ENCODE measurements at places on chromosomes 7 and 10.

GRCh38 chr7:48182718-48183369 lies 11.6 kb downstream of the ABCA13 start:
- no peak for DNase-seq

GRCh38 chr7:22481726-22482125 lies 18.3 kb downstream of the STEAP1B start:
- no peak for DNase-seq

- no peak for DNase-seq
Measured at GRCh38 chr7:118179191-118179590, 4.8 kb upstream of the LSM8 start.

DNA sequence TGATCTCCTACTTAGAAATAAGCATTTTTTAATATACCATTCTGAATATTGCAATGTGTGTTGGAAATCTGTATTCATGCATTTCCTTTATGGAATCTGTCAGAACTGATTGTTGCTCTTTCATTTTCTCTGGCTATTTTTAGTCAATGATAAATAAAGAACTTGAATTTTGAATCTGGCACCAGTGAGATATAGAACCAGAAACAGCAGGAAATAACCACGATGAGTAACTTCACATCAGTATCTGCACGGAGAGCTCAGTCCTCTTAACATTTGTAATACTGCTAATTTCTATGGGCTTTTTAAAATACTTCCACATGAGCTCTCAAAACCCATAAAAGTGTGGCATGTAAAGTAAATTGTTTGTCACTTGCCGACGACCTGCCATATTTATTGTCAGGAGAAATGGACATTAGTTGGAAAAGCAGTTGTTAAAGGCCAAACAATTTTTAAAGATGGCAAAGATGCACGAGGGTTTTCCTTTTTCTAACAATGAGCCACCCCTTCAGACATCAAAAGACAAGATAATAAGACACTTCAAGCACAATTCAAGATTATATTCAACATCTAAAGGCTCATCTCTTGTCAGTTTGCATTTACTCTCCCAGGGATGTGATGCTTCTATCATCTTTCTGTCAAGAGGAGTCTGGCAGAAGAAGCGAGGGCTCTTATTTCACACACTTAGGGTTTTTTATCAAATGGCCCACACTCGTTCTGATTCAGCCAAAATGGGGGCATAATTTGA lies 118.3 kb downstream of the POU6F2 start:
- no peak for DNase-seq

DNA sequence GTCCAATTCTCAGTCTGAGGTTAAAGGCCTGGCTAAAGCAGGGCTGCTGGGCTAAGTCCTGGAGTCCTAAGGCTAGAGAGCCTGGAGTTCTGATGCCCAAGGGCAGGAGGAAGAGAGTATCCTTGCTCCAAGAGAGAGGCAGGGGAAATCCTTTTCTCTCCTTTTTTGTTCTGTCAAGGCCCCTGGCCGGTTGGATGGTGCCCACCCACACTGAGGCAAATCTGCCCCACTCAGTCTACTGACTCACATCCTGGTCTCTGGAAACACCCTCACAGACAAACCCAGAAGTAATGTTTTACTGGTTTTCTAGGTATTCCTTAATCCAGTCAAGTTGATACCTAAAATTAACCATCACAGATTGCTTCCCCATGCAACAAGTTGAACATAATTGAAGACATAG lies 23.0 kb downstream of the ZNF518A start:
- no peak for DNase-seq

DNA sequence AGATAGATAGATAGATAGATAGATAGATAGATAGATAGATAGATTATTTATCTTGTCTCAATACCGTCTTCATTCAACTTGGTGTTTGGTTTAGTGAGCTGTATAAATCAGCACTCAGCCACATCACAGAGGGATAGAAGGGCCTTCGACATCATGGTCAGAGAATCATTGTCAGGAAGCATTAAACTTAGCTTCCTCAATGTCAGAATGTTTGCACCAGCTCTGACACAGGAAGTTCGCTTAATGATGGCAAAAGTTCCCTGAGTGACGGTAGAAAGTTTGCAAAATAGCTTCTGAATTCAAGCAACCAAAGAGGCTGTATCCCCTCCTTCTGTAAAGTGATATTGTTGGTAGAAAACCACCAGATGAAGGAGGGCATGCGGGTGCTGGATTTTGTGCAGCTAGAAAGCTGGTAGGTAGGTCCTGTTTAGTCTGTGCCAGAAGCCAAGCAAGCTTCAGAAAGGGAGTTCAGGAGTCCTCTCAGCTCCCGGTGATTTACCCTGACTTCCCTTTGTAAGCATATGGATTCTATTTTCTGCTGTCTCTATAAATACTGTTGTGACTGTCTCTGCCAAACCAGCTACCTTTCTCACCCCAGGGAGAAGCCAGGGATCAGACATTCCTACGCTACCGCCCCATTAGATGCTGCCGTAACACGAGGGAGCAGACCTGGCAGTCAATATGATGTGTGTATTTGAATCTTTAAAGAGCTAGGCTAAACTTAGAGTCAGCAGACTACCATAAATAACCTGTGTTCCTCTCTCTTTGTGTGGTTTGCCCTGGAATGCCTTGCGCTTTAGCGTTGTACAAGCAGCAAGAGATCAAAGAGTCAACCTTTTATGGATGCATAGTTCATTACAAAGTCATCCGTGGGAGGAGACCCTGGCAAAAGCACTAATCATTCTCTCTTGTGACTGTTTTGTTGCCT lies 200.5 kb upstream of the KIAA1217 start:
- no peak for DNase-seq

DNA sequence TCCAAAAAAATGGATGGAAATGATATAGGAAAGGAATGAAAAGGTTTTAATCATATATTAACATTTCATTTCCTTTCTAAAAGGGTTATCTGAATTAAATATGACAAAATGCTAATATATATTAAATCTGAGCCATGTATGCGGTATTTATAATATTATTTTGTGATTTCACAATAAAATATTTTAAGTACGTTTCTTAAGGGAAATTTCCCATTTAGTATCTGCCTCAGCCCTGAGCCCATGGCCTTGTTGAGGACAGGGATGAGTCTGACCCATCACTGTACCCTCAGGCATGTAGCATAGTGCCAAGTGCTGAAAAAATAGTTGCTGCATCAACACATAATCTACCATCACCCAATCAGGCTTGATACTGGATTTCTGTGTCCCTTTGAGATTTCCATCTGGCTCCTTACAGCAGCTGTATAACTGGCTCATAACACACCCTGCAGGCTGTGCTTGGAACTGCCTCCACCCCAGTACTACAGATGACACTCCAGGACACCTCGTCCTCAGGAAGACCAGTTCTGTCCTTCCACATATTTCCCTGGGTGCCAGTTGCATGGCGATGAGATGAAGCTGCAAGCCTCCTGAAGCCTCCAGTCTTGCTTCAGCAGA lies 59.4 kb upstream of the ASAH2 start:
- peak; percentile 6 for DNase-seq

DNA sequence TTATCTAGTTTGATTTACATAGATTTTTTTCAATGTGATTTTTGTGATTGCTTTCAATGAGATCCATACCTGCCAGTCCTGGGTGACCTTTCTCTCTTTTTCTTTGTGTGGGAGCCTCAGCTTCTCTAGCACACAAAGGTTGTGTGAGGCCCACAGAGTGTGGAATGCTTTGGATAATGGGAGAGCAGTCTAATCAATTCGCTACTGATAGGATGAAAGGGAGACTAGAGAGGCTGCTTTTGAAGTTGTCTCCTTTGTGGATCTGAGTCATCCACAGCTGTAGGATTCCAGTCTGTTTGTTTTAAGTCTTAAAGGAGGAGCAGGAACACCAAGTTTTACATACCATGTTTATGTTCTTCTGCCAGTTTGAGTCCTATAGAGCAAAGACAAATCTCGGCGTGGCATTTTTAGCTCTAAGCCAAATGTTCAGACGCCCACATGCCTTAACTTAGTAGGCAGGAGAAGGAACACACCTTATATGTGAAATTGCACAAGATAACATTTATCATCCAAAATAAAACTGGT lies 330.0 kb downstream of the ARL4A start:
- no peak for DNase-seq

- DNase-seq: no peak
Measured at GRCh38 chr7:51011710-51012350, 229.1 kb upstream of the GRB10 start.

GRCh38 chr10:53005612-53006345 lies 233.2 kb upstream of the MBL2 start:
- no peak for DNase-seq

- no peak for DNase-seq
Measured at GRCh38 chr7:75579899-75580298, 87.8 kb downstream of the SPDYE5 start.

GRCh38 chr10:58384544-58384998 lies 639 bp upstream of the TFAM start:
- no peak for DNase-seq

GRCh38 chr10:86087716-86088115 lies 278.9 kb downstream of the GRID1 start:
- DNase-seq: no peak

- no peak for DNase-seq
Measured at GRCh38 chr7:12987238-12987637, 299.8 kb downstream of the ARL4A start.

- no peak for DNase-seq
Measured at GRCh38 chr7:55965805-55966421, 1.5 kb downstream of the NIPSNAP2 start.

DNA sequence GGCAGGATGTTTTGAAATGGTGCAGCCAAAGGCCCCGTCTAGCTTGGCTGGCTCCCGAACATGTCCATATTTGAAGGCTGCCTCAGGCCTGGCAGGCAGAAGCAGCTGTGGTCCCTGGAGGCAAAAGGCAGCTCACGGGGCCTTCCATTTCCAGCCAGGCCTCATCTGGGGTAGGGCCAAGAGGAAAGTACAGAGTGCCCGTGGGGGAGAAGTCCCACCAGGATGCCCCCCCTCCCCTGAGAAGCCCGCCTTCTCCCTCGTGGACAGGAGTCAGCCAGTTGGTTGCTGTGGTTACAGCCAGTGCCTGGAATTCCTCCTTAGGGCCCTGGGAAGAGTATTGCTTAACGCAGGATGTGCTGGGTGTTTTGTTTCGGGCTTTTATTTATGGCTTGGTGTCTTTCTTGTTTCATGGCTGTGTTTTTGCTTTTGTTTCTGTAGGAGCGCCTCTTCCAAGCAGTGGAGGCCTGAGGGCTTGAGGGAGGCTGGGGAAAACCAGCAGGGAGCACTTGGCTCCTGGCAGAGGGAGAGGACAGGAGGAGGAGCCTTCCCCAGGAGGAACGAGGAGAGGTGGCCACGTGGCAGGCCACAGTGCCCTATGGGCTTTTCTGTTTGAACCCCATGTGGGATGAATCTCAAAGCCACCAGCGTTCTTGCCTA lies 45.4 kb downstream of the CHST3 start:
- no peak for DNase-seq

GRCh38 chr10:15137036-15137359 lies 31.5 kb downstream of the NMT2 start:
- DNase-seq: no peak

GRCh38 chr7:139393621-139394211 lies 34.0 kb downstream of the LUC7L2 start:
- DNase-seq: no peak
